ENCODE measurements at places on chromosomes 2 and 18.
A peak's percentile ranks its signal among the peaks of the same experiment; 100 is the strongest.

GRCh38 chr18:62531931-62532330 lies 9.1 kb downstream of the ZCCHC2 start:
- no peak for DNase-seq

GRCh38 chr2:65281627-65282351 lies 54.2 kb downstream of the ACTR2 start:
- DNase-seq: no peak

DNA sequence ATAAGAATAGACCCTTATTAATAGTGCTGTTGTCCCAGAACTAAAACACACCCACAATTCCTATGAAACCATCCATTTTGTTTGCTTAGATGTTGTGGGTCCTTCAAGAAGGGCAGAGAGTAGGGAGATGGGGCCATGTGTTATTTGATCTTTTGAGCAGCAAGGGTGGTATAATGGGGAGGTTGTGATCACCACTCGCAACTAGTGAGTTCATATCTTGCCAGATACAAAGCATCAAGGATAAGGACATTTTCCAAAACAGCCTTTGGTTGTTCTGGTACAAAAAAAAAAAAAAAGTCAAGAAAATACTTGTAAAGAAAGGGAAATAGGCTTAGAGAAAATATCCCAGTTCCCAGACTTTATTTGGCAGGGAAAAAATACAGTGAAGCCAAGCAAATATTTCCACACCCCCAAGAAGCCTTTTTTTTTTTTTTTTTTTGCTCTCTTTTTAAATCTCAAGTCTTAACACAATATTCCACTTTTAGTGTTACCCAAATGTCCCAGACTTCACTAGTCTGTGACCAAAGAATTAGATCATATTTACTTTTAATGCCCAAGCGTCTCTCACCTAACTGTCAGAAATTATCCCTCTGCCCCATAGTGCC lies 54.1 kb downstream of the ANTXR1 start:
- DNase-seq: no peak

- DNase-seq: no peak
Observed at GRCh38 chr2:63737081-63737751, 104.5 kb upstream of the UGP2 start.

GRCh38 chr18:79042276-79042675 lies 26.9 kb upstream of the ATP9B start:
- DNase-seq: no peak

GRCh38 chr2:1718339-1719220 lies 25.7 kb downstream of the PXDN start:
- DNase-seq: no peak

GRCh38 chr2:38122344-38122743 lies 46.4 kb upstream of the CYP1B1 start:
- DNase-seq: no peak

DNA sequence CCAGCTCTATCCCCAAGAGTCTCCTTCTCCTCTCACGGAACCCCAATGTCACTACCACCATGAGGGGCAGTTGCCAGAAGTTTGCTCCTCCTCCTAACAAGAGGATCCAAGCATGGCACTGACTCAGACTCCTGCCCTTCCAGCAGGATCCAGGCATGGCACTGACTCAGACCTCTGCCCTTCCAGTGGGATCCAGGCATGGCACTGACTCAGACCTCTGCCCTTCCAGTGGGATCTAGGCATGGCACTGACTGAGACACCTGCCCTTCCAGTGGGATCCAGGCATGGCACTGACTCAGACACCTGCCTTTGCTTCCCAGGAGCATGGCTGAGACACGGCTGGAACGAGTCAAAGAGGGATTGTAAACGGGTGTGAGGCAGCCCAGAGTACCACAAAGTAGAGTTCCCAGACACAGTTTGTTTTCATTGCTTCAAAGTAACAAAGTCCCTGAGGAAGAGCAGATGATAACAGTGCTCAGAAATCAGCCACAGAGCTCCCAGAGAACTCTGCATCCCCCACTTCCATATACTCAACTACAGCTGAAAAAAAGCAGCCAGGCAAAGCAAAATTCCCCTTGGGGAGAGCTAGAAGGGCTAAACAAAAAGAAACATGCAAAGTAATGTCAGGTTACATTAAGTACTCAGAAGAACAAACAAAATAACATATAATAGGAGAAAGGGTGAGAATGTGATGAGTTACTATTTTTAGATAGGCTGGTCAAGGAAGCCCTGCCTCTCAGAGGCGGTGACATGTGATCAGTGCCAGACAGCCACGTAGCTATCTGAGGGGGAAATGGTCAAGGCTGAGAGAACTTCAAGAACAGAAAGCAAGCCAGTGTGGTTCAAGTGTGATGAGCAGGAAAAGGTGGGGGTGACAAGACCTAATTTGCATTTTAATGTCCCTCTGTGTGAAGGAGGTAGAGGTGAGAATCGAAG lies 3.0 kb downstream of the BUB1 start:
- DNase-seq: peak; percentile 76

- no peak for DNase-seq
Observed at GRCh38 chr18:68548904-68549870, 165.7 kb downstream of the TMX3 start.

GRCh38 chr18:79903071-79903635 lies 48.3 kb downstream of the SLC66A2 start:
- no peak for DNase-seq

Data from CD4-positive, alpha-beta T cell treated with Interleukin-12 subunit alpha and Interleukin-12 subunit beta, for 1 hour (primary cell).